ENCODE measurements at places on chromosomes 12 and 14.

GRCh38 chr14:99321955-99322730, 50.1 kb upstream of the BCL11B start:
- DNase-seq = no peak

- no peak for DNase-seq
Measured at GRCh38 chr14:70894868-70895267, 12.4 kb upstream of the PCNX1 start.

GRCh38 chr14:102957222-102957621, 34.8 kb downstream of the AMN start:
- DNase-seq = no peak

DNA sequence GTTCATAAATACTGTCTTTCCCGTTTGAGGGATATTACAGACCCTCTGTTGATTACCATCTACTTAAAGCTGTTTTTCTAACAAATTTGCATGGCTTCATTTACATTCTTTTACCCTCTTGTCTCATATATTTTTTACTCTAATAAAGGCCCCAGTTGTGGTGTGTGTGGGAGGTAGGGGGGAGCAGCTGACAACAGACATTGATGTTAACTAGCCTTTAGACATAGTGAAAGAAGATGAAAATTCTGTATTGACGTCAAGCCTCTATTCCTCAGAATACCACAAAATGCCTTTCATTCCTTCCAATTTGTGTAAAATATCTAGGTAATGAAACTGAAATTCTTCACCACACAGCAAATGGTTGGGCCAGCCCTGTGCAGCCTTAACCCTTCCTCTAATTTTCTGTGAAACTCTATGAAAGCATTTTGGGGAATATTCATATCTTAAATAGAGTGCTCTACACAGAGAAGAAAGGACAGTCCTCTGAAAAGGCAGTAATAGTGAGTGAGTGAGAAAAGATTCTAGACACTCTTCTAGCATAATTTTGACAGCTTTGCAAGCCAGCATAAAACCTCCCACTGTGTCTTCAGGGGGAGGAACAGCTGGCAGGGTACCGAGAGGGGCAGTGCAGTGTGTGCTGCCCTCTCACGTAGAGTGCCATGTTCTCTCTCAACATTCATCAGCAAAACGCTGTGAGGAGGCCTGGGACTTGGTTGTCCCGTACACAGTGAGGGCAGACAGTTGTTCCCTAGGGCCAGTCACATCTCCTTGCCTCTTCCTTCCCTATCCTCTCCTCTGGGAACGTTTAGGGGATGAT, 20.1 kb upstream of the CERS5 start:
- no peak for DNase-seq

GRCh38 chr14:99648027-99648784, 3.3 kb downstream of the HHIPL1 start:
- no peak for DNase-seq

GRCh38 chr12:96091833-96092232, 56.4 kb upstream of the LTA4H start:
- DNase-seq = no peak

Data from DMS153 (cell line).